ENCODE measurements at places on chromosomes 7 and 10.

DNA sequence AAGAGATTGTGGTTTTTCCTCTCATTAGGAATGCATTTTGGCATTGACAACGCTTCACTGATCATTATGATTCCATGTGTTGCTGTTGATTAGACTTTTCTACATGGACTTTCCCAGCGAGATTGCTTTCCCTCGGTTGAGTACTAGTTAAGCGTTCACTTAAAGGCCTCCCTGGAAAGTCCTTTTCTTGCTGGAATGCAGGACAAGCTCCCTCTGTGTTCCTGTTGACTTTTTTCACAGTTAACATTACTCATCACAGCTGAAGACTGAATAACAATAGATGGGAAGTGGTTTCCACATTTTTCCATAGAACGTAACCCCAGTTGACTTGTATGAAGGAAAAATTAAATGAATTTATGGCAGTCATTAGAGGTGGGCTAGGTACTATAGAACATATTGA is 2.6 kb upstream of the CAV1 start:
- no peak for DNase-seq

DNA sequence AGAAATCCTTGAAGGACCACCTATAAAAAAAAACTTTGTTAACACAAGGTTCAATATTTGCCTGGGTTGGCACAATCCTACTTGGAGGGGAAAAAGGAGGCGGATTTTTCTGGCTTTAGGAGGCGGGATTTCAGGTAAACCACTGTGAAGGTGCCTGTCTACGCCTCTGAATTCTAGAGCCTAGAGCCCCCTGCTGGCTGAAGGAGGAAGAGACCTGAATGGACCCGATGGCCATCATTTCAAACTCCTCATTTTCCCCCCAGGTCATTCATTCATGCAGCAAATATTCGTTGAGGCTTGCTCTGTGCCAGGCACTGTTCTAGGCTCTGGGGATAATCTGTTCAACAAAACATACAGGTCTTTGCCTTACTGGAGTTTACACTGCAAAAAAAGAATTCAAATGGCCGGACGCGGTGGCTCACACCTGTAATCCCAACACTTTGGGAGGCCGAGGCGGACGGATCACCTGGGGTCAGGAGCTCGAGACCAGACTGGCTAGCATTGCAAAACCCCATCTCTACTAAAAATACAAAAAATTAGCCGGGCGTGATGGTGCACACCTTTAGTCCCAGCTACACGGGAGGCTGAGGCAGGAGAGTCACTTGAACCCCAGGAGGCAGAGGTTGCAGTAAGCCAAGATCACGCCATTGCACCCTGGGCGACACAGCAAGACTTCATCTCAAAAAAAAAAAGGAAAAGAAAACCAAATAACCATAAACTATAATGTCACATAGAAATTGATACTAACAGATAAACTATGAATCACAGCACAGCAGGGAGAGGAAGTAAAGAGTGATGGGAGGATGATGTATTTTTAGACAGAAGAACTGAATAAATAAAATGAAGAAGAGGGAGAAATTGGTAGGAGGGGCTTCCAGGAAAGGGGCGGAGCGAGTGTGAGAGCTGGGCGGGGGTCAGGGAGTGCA is 90.1 kb upstream of the NFE2L3 start:
- DNase-seq: peak; percentile 76

- DNase-seq: no peak
Measured at GRCh38 chr7:36690514-36691187, 33.6 kb downstream of the AOAH start.

- DNase-seq: no peak
Measured at GRCh38 chr10:132690401-132690800, 95.5 kb downstream of the NKX6-2 start.

DNA sequence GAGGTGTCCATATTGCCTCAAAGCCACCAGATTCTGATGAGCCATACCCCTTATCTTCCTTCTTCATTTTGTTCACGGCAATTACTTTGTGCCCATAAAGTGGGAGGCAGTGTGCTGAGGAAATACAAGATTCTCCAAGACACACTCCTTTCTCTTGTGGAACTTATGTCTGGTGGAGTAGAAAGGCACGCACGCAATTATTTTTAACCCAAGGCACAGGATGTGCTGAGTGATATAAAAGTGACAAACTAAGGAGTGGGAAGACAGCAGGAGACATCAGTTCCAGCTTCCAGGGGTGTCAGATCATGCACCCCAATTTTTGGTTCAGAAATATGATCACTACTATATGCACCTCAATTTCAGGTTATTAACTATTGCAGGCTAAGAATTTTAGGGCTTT is 94.7 kb upstream of the PDCD4 start:
- no peak for DNase-seq

DNA sequence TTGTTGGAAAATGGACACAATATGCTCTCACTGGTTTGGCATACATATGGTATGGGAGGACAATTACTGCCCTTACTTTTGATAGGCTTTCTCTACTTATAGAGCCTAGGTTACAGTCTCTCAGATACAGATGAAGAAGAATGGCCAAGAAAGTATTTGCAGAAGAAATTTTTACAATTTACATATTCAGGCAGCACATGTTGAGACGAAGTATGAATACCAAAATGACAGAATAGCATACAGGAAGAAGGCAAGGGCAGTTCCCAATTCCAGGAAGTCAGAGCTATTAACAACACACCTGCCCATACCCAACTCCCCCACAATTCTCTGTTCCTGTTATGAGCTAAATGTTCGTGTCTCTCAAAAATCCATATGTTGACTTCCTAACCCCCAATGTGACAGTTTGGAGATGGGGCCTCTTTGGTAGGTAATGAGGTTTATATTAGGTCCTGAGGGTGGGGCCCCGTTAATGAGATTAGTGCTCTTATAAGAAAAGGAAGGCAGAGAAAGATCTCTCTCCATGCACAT is 67.8 kb downstream of the DOCK4 start:
- no peak for DNase-seq

- no peak for DNase-seq
Measured at GRCh38 chr7:91336106-91336505, 71.9 kb downstream of the FZD1 start.

GRCh38 chr7:76411626-76412025 is 2.1 kb upstream of the SSC4D start:
- DNase-seq: no peak

DNA sequence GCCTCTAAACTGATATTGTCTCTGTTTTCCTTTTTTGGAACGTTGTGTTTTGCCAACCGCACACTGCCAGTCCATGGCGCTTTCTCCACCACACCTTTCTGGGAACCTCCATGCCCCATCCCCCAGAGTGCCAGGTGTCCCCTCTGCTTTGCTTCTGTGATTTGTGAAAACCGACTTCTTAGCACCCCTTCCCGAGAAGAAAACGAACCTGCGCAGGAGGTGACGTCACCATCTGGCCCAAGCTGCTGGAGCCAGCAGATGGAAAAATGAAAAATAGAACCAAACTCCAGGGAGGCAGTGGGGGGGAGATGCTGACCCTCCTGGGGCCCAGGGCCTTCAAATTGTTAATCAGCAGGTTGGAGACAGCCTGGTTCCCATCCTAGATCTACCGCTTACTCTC is 103.8 kb downstream of the HTR5A start:
- DNase-seq: no peak

DNA sequence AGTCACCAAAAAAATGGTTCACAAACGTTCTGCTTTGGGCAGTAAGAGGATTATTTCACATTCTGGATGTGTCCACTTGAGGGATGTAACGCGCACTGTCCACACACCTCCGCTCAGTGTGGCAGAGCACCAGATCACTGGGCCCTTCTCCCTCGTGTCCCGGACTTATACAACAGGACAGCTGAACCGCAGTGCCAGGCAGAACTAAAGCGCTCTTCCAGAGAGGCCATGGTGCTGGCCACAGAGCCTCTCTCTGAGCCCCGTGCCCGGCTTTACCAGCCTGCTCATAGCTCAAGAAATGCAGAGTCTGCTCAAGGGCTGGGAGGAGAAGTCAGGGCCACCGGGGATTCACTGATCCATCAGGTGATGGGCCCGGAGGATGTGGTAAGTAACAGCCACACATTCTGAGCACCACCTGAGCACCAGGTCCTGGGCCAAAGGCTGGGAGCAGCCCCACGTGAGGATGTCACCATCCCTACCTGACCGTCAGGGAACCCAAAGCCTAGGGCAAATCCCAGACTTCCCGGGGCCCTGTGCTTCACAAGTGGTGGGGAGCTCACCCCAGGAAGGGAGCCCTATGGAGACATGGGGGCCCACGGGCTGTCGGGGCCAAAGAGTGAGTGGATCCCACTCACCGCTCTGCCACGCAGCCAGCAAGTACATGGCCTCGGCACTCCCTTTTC is 74.9 kb downstream of the FAM53B start:
- no peak for DNase-seq

- DNase-seq: peak; percentile 58
Measured at GRCh38 chr7:92246360-92247101, 757 bp downstream of the ANKIB1 start.

- no peak for DNase-seq
Measured at GRCh38 chr7:38163671-38164070, 14.4 kb upstream of the STARD3NL start.

DNA sequence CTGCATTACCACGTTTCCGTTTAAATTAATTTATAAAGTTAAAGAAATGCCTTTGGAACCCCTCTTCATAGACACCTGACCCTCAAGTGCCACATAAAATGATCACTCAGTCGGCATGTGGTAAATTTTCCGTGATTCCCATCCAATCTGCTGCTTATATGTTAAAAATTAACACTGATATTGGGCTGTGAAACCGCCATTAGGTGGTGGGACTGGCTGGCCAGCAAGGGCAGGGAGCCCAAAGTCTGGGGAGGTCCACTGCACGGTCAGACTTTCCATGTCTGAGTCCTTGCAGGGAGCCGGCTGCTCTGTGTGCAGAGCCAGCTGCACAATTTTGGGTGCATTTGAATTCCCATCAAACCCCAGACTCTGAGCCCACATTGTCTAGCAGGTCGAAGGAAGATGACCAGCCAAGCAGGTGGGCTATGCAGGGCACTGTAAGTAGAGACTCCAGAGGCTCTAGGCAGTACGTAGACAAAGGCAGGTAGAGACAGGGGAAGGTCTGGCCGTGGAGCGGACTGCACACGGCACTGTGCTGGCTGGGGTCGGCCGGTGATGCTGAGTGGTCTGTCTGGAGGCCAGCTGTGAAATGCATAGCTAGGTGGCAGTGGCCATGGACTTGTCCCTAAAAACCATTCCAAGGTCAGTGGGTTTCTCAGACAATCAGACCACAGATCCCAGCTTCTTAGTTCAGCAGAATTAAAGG is 122.9 kb downstream of the SH3PXD2A start:
- DNase-seq: no peak

DNA sequence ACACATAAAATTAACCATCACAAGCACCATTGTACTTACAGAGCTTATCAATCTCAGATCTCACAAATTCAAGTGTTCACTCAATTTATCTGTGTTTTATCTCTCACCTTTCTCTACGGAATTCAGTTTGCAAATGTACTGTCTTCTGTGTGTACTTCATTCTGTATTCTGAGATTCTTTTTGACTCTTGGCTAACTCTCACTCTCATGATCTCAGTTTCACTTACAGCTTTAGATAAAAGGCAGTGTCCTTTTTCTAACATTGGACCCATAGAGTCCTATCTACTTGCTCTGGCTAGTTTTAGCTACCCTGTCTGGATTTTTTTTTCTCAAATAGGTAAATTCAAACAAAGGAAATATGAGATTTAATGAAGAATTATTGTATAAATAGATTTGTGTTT is 176.0 kb downstream of the CCDC7 start:
- DNase-seq: no peak

GRCh38 chr10:112950714-112951358 is 789 bp downstream of the TCF7L2 start:
- DNase-seq: peak; percentile 20

DNA sequence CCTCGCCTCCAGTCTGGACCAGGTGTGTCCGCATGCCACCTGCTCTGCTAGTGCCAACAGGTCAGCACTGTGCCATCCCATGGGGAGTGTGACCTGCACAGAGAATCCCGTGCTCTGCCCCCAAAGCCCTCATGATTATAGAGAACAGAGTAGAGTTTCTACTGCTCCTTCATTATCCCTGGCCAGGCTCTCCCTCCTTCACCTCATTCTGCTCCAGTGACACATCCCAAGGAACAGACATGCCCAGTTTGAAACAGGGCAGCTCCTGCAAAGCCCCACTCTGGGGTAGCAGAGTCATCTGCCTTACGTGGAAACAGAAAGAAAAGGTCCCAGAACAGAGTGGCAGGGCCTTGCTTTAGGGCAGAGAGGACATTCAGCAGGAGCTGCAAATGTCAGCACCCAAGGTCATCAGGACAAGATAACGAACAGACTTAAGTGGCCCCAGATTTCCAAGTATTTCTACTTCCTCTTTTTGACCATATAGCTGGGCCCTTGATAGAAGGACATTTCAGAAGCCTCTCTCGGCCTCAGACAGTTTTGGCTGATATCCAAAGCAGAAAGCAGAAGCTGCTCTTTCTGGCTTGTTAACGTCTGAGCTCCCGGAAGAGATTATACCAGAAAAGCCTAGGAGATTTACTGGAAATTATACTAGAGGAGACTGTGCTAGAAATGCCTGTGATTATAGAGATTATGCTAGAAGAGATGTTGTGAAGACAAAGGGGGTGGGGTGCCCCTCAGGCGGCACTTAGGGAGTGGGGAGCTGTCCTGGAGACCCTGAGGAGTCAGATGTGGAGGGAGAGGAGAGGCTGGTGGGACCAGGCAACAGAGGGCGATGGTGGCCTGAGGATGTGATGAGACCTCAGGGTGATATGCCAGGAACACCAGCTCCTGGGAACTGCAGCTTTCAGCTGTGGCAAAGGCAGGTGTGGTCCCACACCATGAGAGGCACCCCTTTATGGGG is 12.6 kb downstream of the TMEM176B start:
- peak; percentile 58 for DNase-seq

DNA sequence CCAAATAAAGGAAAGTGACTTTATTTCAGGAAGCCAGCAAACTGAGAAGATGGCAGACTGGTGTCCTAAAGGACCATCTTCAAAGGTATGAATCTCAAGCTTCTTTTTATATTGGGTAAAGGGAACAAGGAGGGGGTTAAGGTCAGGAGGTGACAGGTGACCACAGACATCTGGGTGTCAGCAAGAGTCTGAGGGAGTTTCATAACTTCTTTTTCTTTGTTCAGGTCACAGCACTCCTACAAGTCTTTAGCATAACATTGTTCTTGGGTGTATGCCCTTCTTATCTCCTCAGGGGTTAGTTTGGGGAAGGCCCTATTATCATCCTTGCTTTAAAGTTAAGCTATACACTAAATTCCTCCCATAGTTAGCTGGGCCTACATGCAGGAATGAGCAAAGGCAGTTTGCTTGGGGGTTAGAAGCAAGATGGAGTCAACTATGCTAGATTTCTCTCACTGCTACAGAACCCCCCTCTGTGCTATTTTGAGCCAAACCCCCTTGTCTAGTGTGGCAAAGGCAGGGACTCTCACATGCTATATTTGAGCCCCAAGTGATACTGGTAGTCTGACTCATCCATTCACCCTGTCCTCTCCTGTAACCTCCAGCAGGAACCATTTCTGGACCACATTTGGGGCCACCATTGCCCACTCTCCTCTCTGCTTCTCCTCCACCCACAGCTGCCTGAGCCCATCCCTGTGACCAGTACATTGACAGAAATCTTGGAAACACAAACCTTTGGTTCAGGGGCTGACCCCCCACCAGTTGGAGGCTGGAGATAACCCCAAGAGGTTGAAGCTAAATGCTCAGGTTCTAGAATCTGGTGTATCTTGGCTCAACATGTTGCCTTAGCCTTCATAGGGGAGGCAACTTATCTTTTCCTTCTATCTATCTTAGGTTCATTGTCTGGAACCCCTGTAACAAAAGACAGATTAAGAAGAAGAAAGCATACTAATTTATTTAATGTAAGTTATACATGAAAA is 55.5 kb upstream of the LRGUK start:
- DNase-seq: no peak

GRCh38 chr7:129536323-129536722 is 34.0 kb downstream of the SMKR1 start:
- DNase-seq: no peak

GRCh38 chr7:158802535-158803366 is 26.6 kb downstream of the ESYT2 start:
- no peak for DNase-seq

Data from D341Med (cell line).